Colonic mucosa (tissue), 4 donors: ENCODE measurements at places on chromosomes 6 and 20.

GRCh38 chr20:50845566-50846215 lies 50.8 kb downstream of the BCAS4 start:
- no peak for DNase-seq

- no peak for DNase-seq
Measured at GRCh38 chr20:35299780-35300179, 7.6 kb upstream of the FAM83C start.

DNA sequence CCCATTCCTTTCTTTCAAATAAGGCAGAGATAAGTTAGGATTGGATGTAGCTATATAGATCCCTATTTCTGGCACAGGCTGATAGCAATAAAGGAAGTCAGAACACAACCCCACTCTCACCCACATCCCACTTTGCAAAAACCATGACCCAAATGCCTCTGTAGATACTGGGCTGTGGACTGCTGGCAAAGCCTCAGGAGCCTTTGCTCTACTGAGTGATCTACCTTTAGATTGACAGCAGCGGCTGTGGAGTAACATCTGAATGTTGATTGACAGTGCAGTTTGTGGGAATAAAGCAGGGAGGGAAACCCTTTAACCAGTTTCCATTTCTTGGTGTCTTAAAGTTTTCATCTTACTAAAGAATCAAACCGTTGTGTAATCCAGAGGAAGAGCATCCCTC lies 6.7 kb upstream of the TMEM30A start:
- no peak for DNase-seq

DNA sequence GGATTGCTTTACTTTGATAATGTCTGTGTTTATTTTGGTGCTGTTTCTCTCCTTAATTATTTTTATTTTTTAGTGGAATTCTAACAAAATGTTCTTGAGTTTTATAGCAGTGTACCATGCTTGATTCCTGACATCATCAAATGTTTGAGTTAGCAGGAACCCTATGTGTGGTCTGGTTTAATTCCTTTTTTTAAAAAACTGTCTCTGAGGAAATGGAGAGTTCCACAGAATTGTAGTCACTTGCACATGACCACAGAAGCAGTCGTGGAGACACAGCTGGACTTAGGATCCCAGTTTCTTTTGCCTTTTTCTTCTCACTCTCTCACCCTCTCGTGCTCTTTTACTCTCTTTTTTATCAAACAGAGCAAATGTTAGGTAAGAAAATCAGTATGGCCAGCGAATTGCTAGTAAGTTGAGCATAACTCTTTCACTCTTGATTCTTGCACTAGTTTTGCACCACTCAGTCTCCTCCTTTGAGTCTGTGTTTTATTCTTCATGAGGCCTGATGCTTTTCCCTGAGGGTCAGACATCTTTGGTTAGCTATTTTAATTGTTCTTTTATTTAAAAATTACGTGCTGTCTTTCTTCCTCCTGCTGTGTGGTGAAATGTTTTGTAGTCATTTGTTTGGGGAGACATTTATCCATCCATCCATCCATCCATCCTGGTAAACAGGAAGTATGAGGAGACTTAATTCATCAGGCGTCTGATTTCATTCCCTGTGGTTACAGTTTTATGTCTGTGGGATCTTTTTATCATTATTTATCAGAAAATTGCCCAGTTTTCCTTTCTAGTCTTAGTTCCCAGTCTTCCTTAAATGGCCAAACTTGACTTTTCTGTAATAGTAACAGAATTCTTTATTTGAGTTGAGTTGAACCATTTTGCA lies 83.0 kb downstream of the SCAF8 start:
- no peak for DNase-seq

- DNase-seq: no peak
Measured at GRCh38 chr6:160398674-160399271, 50.6 kb downstream of the SLC22A3 start.
